ENCODE measurements at places on chromosomes 7 and 10.

DNA sequence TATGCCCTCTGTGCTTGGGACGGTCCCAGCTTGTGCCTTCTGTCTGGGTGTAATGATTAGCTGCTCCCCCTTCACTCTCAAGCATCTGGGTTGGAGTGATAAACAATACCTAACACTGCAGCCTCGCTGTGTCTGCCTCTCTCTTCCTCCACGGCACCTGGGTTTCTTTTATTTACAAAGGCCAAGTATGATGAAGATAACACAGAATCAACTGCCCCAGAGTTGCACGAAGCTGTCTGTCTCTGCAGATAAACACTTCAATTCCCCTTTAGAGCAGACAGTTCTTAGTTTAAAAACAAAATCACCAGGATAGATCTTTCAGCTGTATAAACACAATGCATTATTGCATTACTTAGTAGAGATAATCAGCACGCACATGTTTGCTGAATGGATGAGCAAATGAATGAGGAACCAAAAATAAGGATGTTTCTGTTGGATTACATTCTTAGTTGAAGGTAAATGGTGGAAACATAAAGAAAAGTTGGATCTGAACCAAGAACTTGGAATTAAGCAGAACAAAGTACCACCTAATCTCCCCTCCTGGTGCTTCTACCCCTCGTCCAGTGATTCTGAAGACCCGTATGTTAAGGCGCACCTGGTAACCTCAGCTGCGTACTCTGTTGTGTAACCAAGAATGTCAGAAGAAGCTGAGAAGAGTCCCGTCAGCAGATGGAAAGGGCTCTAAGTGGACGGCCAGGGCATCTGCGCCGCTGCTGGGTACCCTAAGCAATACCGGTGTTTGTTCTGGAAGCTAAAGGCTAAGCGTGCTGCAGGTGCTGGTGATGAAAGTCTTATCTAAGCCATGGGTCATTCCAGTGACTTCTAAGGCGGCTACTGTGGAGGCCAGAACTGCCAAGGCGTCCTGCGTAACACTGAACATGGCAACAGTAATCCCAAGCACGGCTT is 26.6 kb downstream of the INSIG1 start:
- DNase-seq: peak; percentile 23

DNA sequence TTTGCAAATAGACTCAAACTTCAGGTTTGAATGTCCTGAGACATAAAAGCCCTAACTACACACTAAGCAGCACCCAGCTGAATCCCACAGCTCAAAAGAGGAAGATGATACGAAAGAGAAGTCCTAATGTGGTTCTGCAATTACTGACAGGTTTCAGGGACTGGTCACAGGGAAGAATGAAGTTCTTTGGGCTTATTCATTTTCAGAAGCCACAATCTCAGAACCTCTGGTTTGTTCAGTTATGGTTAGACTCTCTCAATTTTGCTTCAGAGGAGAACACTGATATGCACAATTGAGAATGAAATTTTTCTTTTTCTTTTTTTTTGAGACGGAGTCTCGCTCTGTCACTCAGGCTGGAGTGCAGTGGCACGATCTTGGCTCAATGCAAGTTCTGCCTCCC is 94.6 kb upstream of the FAM180A start:
- DNase-seq: no peak

DNA sequence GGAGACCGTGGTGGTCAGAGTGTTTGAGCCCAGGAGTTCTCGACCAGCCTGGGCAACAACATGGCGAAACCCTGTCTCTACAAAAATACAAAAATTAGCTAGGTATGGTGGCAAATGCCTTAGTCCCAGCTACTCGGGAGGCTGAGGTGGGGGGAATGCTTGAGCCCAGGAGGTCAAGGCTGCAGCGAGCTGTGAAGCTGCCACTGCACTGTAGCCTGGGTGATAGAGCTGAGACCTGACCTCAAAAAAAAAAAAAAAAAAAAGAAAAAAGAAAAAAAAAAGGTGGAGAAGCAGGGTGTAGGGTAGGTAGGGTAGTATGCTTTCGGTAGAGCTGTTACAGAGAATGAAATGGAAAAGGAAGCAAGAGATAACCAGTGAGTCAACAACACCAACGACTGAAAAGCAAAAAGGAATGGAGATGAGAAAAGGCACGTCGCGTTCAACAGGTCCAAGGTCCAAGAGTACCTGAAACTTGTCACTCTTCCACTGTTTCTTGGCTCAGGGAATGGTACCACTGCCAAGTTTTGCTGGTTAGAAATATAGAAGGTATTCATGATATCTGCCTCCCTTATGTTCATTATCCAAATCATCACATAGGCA is 4.3 kb upstream of the RSBN1L start:
- DNase-seq: no peak

- DNase-seq: peak; percentile 79
Measured at GRCh38 chr10:3192856-3193635, 20.5 kb upstream of the PITRM1 start.

- no peak for DNase-seq
Measured at GRCh38 chr7:11751807-11752389, 80.1 kb downstream of the THSD7A start.

DNA sequence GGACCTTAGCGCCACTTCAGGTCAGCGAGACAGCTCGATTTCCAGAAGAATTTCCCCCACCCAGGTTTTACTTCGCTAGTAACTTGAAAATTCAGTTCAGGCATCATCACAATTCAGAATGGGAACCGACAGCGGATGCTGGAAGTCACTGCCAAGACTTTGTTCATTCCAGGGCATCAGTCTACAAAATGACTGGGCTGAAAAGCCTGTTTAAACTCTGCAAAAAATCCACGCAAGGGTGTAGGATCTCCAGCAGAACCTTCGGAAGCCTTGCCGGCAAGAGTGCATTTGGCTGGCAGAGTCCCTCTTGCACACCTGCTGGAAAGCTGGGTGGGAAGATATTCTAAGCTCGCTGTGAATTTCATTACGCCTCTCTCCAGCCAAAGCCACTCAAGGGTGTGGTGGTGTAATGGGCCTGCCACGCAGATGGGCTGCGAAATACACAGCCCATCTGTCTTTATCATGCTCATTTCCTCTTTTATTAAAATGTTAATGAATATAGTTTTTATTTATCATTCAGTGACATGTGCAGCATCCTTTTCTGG is 672.0 kb upstream of the FOXK1 start:
- no peak for DNase-seq

GRCh38 chr7:121515630-121516401 is 119.7 kb upstream of the FAM3C start:
- no peak for DNase-seq

GRCh38 chr7:149261316-149261828 is 624 bp upstream of the ZNF783 start:
- DNase-seq: no peak

- DNase-seq: no peak
Measured at GRCh38 chr7:93011351-93012294, 106.2 kb downstream of the SAMD9 start.
